ENCODE measurements at places on chromosomes 12 and 14.

- no peak for DNase-seq
Measured at GRCh38 chr14:31993521-31993951, 83.6 kb upstream of the ARHGAP5 start.

DNA sequence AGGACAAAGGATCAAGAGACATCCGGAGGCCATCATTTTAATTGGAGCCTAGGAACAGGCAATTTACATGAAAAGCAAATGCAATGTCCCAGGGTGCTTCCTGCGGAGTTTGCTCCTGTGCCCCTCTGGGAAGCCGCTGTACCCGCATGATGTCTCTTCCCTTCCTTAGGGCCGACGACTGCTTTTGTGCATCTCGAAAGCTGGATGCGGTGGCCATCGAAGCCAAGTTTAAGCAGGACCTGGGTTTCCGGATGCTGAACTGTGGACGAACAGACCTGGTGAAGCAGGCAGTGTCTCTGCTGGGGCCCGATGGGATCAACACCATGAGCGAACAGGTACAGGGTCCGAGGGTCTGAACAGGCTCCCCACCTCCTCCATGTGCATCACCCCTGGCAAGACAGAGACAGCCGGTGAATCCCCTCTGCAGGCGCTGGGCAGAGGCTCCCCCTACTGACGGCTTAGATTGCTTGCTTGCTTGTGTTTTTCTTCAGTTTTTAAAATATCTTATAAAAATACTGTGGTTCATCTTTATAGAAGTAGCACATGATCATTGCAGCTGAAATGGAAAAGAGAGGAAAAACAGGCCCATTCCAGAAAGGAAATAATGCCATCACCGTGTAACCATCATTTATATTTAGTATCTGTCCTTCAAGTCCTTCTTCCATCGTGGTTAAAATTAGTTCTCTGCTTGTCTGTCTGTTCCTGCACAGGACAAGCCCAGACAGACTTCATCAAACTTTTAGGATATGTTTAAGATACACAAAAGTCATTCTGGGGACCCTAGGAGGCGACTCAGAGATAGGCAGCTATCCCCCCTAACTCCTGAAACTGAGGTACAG, 75.4 kb upstream of the PWP1 start:
- peak; percentile 40 for DNase-seq

- peak; percentile 35 for DNase-seq
Measured at GRCh38 chr12:24960222-24960855, 11.4 kb upstream of the BCAT1 start.

DNA sequence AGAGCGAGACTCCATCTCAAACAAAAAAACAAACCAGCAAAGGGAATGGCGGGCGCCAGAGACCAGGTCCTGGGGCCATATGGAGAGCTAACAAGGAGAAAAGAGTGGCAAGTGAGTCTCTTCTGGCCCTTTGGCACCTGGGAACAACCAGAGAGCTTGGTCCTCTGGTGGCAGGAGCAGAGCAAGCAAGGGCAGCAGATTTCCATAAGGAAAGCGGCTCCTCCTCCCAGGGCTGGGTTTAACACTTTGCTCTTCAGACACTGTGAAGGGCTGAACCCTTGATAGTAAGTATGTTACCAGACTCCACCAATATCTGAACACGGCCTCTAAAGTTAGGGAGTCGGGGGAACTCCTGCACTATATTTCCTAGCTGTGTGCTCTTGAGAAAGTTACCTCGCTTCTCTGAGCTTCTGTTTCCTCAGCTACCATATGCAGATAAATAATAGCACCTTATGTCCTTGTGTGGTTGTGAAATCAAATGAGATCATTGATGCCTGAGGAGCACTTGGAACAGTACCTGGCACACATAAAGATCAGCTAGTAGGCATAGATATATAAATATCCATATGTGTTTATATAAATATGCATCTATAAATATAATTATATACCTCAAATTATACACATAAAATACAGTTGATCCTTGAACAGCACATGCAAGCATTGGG, 33.4 kb upstream of the PLEKHG6 start:
- DNase-seq: no peak

DNA sequence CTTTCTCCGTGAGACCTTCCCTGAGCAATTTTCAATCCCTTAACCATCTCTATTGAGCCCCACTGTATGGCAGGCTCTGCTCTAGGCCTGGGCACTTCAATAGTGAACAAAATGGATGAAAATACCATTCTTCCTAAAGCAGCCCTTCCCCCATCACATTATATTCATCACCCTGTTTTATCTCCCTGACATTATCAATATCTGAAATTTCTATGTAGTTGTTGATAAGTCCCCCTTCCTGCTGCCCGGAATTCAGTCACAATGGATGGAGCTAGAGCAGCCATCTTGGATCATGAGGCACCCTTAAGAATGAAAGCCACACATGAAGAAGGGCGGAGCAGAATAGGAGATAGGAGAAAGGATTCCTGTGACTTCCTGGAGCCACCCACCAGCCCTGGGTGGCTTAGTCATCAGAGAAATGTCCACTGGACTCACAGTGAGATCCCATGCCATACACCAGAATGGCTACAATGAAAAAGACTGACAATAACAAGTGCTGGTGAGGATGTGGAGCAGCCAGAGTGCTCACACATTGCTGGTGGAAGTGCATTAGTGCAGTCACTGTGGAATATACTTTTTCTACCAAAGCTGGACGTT, 33.9 kb downstream of the SCARB1 start:
- no peak for DNase-seq

- no peak for DNase-seq
Measured at GRCh38 chr14:95828649-95829265, 47.9 kb upstream of the TUNAR start.

Measured in activated naive CD8-positive, alpha-beta T cell treated with anti-CD3 and anti-CD28 coated beads, Interleukin-2, amount 10 ng/mL, durations not matched to agents 7 days and 5 days (primary cell).